Karpas-422 (cell line): ENCODE measurements at places on chromosomes 2 and 18.

DNA sequence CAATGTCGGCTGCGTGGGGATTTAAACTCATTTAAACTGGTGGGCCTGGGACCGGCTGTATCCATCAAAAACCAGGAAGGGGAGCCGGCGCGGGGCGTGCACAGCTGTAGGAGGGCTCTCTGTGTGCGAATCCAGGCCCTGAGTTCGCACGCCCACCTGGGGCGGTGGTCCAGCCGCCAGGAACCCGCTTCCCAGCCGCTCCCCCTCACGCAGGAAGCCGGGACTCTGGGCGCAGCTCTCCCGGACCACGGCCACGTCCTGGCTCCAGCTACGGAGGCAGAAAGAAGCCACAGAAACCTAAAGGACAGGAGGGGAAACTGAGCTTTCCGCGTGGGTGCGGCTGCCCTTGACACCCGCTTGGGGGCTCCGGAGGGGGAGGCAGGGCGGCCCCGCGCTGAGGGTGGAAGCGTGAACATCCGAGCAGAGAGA lies 80.6 kb downstream of the GFPT1 start:
- DNase-seq, result no peak

DNA sequence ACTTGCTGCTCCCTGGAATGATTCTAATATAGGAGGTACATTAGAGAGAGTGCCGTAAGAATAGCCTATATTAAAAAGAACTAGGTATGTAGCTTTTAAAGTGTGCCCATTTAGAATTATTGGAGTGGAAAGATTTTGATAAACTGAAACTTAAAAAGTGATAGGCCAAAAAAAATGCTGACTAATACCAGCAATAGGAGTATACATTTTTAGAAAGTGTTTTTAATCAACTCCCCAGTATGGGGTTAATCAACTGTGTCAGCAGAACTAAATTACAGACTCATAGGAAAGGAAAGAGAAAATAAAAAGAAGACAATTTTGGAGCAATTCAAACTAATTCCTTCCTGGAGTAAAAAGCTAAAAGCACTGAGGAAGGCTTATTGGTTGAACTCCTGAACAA lies 13.3 kb upstream of the MEIS1 start:
- no peak for DNase-seq

- no peak for DNase-seq
These were observed 59.6 kb downstream of the NCK2 start for GRCh38 chr2:105804266-105804665.

DNA sequence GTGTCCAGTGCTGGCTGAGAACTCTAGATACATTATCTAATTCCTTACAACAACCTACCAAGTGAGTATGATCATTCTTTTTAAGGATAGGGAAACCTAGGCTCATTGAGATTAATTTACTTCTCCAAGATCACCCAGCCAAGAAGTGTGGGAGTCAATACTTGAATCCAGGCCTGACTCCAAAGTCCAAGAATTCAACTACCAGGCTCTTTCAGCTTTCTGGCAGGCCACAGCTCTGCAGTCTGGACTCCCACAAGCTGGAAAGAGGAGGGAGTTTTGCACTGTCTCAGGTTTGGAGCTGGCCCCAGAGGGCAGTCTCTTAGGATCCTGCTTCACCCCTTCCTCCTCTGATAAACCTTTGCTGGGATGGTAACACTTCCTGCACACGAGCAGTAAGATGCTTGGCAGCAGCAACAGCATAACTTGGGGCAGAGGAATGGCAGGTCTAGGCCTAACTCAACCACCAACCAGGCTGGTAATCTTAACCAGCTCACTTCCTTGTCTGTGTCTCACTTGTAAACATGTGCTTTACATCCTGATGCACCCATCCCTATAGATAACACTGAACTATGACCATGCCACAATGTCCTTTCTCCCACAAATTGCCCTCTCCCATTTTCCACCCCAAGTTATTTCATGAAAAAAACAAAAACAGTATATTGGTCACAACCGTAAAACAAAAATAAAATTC lies 111.1 kb upstream of the ACAA2 start:
- DNase-seq, result no peak

- no peak for DNase-seq
These were observed 459.9 kb upstream of the CELF4 start for GRCh38 chr18:38025433-38026038.

GRCh38 chr2:134491771-134492441 lies 226.9 kb downstream of the TMEM163 start:
- DNase-seq, result no peak

DNA sequence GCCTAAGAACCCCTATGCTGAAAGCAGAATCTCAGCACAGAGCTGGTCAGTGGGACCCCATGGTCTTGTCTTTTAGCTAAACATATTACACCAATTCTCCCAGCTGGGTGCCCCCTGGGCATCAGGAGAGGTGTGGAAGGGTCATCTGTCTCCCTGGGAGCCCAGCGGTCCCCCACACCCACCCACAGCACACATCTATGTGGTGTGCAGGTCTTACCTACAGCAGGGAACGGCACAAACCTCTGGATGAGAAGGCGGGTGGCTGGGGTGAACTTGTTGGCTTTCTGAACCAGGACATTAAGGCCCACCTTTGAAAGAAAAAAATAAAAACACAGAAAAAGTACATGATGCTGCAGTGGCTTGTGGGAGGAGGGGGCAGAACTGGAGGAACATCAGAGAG lies 70.7 kb downstream of the EMX1 start:
- DNase-seq, result no peak

- DNase-seq, result peak; percentile 54
These were observed 3.7 kb downstream of the PLEK start for GRCh38 chr2:68368654-68369336.

DNA sequence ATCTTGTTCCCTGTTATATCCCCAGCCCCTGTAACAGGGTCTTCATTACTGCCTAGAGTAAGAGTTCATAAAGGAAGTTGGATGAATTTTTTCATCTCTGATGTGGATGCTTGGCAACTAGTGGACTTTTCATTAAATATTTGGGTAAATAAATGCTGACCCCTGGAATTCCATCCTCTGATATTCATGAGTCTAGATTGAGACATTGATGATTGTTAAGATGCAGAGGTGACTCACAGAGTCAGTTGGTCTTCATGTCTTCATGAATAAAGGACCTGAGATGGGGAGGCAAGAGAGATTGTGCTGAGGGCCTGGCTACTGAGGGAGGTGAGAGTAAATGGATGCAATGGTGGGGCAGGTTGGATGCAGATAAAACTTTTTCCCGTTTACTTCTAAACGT lies 132.7 kb upstream of the NT5C1B start:
- no peak for DNase-seq

DNA sequence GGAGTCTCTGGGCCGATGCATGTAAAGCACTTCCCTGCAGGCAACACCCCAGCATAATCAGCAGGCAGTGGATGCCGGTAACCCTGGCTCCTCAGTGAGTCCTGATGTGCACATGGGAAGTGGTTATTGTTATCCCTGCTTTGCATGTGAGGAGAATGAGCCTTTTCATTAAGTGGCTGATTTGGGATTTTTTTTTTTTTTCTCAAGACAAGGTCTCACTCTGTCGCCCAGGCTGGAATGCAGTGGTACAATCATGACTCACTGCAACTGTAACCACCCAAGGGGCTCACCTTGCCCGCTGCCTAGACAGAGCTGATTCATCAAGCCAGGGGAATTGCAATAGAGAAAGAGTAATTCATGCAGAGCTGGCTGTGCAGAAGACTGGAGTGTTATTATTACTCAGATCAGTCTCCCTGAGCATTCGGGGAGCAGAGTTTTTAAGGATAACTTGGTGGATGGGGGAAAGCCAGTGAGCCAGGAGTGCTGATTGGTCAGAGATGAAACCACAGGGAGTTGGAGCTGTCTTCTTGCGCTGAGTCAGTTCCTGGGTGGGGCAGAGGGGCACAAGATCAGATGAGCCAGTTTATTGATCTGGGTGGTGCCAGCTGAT lies 95.4 kb downstream of the SOCS6 start:
- no peak for DNase-seq

DNA sequence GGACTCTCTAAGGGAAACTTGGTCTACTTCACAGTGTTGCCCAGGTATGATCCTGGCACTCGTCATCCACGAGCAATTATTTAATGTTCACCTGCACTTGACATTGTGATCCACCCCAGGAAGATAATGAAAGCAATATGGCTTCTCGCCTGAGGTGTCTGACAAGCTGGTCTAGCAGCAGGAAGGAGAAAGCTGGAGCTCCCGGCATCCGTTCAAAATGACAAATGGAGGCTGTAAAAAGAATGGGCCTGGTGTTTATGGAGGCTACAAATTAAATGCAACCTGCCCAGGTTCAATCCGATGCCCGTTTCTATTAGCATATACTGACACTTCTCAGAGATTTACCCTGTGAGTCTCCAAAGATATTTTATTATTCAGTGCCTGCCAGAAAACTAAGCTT lies 317.6 kb downstream of the CTNNA2 start:
- DNase-seq, result no peak

GRCh38 chr18:33696332-33697162 lies 118.5 kb downstream of the ASXL3 start:
- DNase-seq, result no peak

GRCh38 chr2:230602562-230603230 lies 109.9 kb upstream of the CAB39 start:
- peak; percentile 78 for DNase-seq

DNA sequence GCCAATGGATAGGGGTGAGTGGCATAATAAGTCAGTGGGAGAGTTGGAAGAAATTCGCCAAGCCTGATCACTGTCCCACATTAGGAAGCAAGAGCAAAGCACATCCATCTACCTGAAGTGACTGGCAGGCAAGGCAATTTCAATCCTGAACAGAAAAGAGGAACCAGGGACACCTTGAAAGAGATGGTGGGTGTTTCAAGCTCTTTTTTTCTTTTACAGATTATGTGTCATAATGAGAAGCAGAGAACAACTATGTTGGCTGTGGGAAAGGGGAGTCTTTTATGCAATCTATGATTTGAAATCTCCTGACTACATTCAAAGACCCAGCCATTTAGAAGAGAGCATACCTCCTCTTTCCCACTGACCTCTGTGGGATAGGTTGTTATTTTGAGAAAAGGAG lies 63.5 kb downstream of the TGIF1 start:
- DNase-seq, result peak; percentile 75

DNA sequence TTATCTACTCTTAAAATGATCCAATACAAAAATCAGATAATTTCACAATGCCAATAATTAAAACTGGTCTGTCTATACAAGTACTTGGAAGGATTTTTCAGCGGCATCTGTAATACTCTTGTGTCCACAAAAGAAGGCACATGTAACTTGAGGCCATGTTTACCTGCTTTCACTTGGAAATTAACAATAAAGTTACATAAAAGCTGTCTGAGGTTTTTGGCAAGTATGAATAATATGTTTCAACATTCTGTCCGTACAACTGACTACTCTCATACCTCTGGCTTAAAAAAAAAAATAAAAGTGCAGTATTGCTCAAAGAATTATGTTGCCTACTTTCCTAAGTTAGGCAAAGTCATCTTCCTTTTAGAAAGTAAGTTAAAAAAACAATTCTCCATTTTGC lies 253.6 kb downstream of the NBAS start:
- no peak for DNase-seq

DNA sequence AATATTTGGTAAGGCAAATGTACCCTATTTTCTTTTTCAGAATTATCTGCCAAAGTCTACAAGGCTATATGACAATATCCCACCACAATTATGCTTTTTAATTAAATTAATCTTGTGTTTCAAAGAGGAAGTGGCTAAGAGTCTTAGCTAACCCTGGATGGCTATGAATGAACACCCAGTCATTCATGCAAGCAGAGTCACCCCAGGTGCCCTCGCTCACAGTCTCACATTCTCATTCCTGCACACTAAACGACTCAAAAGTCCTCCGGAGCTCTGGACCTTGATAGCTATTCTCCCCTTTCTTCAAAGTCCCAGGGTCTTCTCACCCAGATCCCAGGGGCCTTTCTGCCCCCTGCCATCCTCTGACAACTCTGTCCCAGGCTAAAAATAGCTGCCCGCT lies 42.1 kb upstream of the MRPL19 start:
- DNase-seq, result no peak

- DNase-seq, result no peak
These were observed 415.9 kb downstream of the GRB14 start for GRCh38 chr2:164205347-164205746.

DNA sequence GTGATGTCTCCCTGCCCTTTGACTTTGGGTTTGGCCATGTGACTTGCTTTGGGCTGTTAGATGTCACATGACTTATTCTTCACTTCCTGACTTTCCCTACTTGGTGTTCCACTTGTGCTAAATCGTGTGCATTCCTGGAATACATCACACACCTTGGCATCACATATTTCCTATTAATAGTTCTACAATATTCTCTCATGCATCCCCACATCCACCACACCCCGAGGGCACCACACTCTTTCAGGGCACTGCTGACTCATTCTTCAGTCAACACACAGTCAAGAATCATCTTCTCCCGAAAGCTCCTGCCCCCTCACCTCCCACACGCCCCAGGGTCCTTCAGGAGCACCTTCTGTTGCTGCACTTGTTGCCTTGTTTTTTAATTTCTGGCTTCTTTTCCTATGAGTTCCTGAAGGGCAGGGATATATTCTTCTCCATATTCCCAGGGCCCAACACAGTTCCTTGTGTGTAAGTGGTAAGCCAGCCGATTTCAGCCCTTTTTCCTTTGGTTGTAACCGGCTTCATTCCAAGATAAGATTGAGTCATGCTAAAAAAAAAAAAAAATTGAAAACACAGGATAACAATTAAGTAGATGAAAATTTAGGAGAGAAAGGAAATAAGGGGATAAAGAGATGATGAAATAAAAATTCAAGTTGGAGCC lies 341.4 kb downstream of the SLC4A3 start:
- no peak for DNase-seq

DNA sequence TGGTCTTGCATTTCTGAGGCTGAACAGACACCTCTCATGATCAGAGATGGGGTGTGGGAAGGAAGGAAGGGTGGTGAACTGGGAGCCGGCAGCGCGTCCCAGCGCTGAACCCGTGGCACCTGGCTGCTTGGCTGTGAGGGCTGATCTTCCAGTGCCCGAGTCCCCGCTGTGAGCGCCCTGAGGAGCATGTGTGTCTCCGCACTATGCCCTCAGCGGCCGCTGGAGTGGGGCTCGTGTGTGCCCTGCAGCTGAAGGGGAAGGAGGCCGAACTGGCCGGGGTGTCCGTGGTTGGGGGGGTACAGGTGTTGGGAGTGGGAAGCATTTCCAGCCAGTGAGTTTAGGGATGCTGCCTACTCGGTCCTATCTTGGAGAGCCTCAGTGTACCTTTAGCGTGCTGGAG lies 82.2 kb downstream of the LDLRAD4 start:
- no peak for DNase-seq

- DNase-seq, result peak; percentile 93
These were observed 1.7 kb downstream of the TMBIM1 start for GRCh38 chr2:218290316-218291261.

GRCh38 chr2:236177604-236177966 lies 9.4 kb upstream of the GBX2 start:
- no peak for DNase-seq

- DNase-seq, result no peak
These were observed 371.7 kb downstream of the TNS1 start for GRCh38 chr2:217631115-217631514.

- no peak for DNase-seq
These were observed 21.4 kb upstream of the SPIRE1 start for GRCh38 chr18:12679183-12679786.

DNA sequence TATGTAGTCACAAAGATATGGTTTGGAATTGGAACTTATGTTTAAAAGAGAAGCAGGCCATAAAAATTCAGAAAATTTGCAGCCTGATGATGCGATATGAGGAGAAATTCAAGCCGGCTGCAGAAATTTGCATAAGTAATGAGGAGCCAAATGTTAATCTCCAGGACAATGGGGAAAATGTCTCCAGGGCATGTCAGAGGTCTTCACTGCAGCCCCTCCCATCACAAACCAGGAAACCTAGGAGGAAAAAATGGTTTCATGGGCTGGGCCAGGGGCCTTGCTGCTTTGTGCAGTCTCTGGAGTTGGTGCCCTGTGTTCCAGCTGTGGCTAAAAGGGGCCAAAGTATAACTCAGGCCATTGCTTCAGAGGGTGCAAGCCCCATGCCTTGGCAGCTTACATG lies 28.4 kb downstream of the TACR1 start:
- no peak for DNase-seq
